Calu3 (cell line): ENCODE measurements at places on chromosomes 2 and 18. TPM values are rescaled to one million over a fixed set of nuclear protein-coding genes. Genes with fewer than 3 reads are reported as not detected.

GRCh38 chr2:189083106-189083505 lies 96.5 kb downstream of the COL5A2 start:
- no peaks in the 10 kb centered on the region for H3K4me1 ChIP-seq
- DNase-seq = no peak
- no peak overlapping the region for H3K4me3 ChIP-seq
- no peaks in the 10 kb centered on the region for H3K36me3 ChIP-seq
- H3K27ac ChIP-seq = no peak overlapping the region
- no peaks in the 10 kb centered on the region for H3K27me3 ChIP-seq

GRCh38 chr18:62384610-62385097 lies 59.5 kb downstream of the TNFRSF11A start:
- DNase-seq = no peak
- H3K4me1 ChIP-seq = peaks cover 17% of the 10 kb centered on the region
- H3K27me3 ChIP-seq = no peaks in the 10 kb centered on the region
- peak overlapping the region; percentile 66 for H3K27ac ChIP-seq

DNA sequence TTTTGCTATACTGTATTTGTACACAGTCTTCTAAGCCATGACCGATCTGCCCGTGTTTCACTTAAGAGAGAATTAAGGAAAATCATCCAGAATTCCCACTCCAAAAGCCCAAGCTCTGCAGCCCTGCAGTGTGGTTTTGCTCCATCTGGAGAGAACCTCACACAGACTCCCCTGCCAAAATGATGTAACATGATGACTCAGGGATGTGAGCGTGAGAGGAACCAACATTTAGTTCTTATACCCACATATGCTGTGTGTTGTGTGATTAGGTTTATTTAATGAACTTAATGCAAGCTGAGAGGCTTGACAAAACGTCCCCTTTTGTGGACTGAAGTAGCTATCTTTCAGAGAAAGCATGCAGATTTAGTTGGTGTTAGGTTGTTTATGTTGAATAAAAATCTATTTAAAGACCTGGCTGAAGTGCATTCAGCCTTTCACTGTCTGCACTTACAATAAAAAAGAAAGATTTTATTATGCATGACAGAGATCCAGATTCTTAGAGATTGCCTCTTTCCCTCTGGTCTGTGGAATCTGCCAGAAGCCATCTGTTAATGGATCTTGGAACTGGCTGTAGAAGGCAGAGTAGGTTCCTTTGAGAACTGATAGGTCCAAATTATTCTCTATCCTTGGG lies 6.3 kb downstream of the RAB12 start:
- peaks cover 13% of the 10 kb centered on the region for H3K36me3 ChIP-seq
- no peaks in the 10 kb centered on the region for H3K27me3 ChIP-seq
- H3K4me1 ChIP-seq = peaks cover 27% of the 10 kb centered on the region
- DNase-seq = no peak
- no peak overlapping the region for H3K4me3 ChIP-seq

HOXD13 gene
- not detected in 2 replicates for total RNA-seq

- no peak overlapping the region for H3K27ac ChIP-seq
- no peaks in the 10 kb centered on the region for H3K27me3 ChIP-seq
- no peaks in the 10 kb centered on the region for H3K36me3 ChIP-seq
- no peak for DNase-seq
- H3K4me1 ChIP-seq = no peaks in the 10 kb centered on the region
- no peak overlapping the region for H3K4me3 ChIP-seq
These were observed 134.9 kb downstream of the LRRTM4 start for GRCh38 chr2:77387324-77387723.

GRCh38 chr2:196427986-196428634 lies 211.4 kb upstream of the CCDC150 start:
- no peaks in the 10 kb centered on the region for H3K36me3 ChIP-seq
- H3K27ac ChIP-seq = no peak overlapping the region
- H3K4me3 ChIP-seq = no peak overlapping the region
- DNase-seq = no peak
- no peaks in the 10 kb centered on the region for H3K27me3 ChIP-seq

DNA sequence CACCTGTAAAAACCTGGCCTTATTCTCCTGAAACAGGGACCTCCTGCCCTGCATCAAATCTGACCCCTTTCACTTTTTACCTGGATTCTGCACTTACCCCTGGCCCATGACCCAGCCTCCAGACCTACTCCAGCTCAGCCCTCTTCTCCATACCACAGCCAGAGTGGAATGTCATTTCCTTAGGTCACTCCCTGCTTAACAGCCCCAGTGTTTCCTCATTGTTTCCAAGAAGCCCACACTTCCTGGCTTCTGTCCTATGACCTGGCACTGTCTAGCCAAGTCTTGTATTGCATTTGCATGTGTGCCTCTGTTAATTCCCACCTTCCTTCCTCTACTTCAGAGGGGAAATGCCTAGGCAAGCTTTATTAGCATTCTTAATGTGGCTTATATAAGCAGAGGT lies 51.4 kb upstream of the TRIB2 start:
- no peak overlapping the region for H3K4me3 ChIP-seq
- H3K27ac ChIP-seq = no peak overlapping the region
- H3K4me1 ChIP-seq = no peaks in the 10 kb centered on the region
- H3K36me3 ChIP-seq = no peaks in the 10 kb centered on the region
- H3K27me3 ChIP-seq = no peaks in the 10 kb centered on the region
